ENCODE measurements at places on chromosomes 5 and 9.

DNA sequence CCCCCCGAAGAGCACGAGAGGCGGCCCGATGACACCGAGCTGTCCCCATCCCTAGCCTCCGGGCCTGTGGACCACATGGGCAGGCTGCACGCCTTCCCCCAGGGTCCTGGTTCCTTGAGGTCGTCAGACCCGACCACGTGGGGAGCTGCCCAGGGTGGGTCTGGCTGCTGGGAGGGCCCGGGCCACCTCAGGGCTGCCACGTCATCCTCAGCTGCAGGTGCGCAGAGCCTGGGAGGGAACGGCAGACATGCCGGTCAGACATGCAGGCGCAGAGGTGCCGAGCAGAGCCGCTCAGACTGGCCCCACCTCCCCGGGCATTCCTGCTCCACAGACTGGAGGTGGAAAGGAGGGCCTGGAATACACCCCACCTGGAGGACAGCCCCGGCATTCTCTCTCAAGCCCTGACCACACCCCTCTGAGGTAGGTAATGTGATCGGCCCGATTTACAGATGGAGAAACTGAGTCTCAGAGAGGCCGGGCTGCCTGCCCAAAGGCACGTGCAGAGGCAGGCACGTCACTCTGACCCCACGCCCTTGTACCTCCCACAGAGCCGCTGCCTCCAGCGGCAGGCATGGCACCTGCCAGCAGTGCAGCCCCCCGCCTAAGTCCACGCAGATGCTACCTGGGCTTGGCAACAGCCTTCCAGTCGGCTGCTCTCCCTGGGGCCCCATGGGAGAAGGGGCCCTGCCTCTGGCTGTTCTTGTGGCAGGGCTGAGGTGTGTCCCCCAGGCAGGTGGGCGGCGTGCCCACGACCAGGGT is 649 bp downstream of the CCDC187 start:
- no peak for DNase-seq

DNA sequence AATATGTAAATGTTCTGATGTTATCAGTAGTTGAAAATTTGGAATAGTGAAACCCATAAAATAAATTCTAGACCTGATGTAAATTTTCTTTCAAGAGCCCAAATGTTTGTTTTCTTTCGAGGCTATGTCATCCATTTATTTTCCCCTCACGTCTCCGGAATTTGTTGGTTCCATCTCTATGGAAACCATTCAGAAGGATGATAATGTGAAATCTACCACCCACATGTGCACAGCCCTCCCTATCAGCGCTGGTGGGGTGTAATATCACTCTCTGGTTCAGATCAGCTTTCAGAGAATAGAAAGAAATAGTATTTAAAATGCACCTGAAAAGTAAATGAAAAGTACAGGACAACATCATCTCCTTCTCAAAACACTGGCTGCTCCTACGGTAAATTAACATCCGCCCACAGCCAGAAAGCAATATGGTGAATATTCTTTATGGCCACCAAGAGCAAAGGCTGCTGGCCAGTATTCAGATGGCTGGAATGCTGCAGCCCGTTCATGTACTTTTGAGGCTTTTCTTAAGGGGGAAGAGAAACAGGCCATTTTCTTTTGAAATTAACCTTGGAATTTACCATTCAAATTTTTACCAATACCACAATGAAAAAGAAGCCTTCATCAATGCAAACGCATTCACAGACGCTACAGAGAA is 28.5 kb downstream of the GLDC start:
- no peak for DNase-seq

- DNase-seq, result no peak
Observed at GRCh38 chr9:75226403-75227139, 138.3 kb downstream of the OSTF1 start.

DNA sequence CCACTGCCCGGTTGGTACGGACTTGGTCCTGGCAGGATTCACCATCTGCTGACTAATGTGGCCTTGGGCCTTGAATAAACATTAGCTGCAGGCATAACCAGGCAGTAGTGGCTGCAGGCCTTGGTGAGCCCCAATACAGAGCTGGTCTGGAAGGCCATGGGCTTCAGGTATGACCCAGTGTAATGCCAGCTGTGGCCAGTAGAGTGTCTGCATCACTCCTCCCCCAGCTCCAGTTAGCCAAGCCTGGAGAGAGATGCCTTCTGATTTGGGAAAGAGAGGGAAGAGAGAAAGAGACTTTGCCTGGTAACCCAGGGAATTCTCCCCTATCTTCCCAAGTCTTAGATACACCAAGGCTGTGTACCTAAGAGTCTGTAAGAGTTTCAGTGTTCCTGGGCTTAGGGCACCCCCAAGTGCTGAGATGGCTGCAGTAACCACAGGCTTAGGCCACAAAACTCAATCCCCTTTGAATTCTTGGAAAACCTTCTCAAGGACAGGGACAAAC is 5.6 kb upstream of the C5 start:
- DNase-seq, result no peak

DNA sequence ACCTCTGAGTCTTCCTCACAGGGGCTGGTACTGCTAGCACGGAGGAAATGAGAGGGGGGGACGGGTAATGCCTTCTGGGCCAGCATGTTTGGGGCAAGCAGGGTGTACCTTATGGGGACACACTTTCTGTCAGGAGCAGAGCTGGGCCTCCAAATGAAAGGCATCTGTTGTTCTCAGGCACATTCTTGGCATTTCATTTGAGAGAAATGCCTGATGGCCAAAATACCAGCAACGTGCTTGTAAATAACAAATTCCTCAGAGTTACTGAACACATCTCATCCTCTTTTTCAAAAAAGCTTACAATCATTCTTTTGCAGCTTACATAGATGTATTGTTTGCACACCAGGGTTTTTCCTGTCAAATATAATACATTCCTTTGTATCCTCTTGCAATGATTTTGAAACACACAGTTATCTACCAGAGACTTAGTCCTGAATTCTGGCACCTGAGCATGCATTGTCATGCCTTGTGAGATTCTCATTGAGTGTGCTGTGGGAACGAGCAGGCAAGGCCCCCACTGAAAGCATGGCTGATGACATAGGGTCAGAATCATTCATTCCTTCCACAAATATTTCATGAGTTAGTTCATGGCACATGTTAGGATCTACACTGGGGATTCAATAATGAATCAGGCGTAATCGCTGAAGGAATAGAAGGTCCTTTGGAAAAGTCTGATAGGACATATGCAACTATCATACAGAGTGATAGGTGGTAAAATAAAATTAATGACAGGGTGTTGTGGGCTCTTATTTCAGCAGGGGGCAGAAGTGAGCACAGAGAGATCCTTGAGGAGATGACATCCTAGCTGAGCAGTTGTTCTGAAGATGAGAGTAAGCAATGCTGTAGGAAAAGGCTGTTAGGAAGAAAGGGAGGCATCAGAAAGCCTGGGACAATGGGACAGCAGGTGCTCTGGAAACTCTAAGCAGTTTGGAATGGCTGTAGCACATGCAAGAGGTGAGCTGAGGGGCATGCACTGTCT is 260.9 kb upstream of the TUT7 start:
- peak; percentile 69 for DNase-seq

DNA sequence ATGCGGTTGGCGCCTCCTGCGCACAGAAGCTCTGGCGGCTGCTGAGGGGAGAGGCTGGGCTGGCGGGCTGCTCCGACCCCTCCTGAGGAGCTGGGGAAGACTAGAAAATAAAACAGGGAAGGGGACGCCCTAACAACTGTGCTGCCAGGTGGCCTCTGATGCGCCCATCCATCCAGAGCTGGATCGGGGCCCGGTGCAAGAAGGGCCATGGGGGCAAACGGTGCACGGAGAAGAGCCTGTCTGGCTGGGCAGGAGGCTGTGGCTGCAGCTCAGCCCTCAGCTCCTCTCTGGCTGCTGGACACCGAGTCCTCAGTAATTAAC is 21.0 kb upstream of the MRNIP start:
- no peak for DNase-seq

DNA sequence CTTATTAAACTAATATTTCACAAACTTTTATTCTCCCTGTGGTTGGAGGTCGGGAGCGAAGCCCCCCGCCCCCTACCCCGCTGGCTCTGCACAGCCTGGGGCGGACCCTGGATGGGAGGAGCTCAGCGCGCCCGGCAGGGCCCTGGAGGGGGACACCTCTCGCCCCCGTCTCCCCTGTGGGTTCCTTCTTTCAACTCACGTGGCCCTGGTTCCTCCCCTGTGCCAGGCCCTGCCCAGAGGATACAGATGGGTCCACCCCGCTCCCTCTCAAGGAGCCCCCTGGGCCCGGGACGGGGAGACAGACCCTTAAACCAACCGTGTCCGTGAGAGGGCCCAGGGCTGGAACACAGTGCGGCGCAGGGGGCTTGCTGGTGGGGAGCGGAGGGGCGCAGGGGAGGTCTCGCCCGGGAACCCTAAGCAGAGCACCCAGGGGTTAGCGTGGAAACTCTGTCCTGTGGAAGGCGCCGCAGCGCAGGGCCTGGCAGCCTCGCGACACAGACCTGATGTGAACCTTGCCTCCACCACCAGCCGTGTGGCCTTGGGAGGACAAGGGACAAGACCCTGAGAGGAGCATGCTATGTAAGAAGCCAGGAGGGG is 103.7 kb upstream of the MVB12B start:
- no peak for DNase-seq

GRCh38 chr5:151107738-151108520 is 27.1 kb upstream of the TNIP1 start:
- peak; percentile 74 for DNase-seq

GRCh38 chr9:135973277-135974219 is 12.4 kb upstream of the UBAC1 start:
- no peak for DNase-seq
